ENCODE measurements at places on chromosomes 16 and 17. TPM values are rescaled to one million over a fixed set of nuclear protein-coding genes. Genes with fewer than 3 reads are reported as not detected.

Gene KRT39
- not detected for total RNA-seq

Gene FZD2
- total RNA-seq = 1.8 TPM

Gene CLDN7
- 4.0 TPM for total RNA-seq

Gene AOC3
- total RNA-seq = 0.31 TPM

Gene CSH1
- not detected for total RNA-seq

Gene GPRC5C
- total RNA-seq = 35.0 TPM

Gene TEKT1
- not detected for total RNA-seq

Gene TPSG1
- not detected for total RNA-seq

Gene CRYM
- total RNA-seq = 0.54 TPM

Gene ADGRG1
- total RNA-seq = 195 TPM

Gene DNAI2
- not detected for total RNA-seq

Gene CFAP97D1
- not detected for total RNA-seq

Gene GINS2
- 17.6 TPM for total RNA-seq

Gene MSLN
- 2.1 TPM for total RNA-seq

Gene ITPRIPL2
- total RNA-seq = 46.8 TPM

Gene LHX1
- not detected for total RNA-seq

Gene PPL
- 42.5 TPM for total RNA-seq

Gene CNGB1
- total RNA-seq = 0.45 TPM

Gene CAVIN1
- total RNA-seq = 208 TPM

Gene XPO6
- 166 TPM for total RNA-seq

Gene MEOX1
- not detected for total RNA-seq

Gene KIF2B
- total RNA-seq = not detected

Gene OR1F1
- total RNA-seq = not detected

Gene SEZ6L2
- 18.3 TPM for total RNA-seq

Gene CTRB2
- not detected for total RNA-seq

Gene KRT27
- not detected for total RNA-seq

Gene BCL6B
- not detected for total RNA-seq
